ENCODE measurements at places on chromosomes 4 and X.

DNA sequence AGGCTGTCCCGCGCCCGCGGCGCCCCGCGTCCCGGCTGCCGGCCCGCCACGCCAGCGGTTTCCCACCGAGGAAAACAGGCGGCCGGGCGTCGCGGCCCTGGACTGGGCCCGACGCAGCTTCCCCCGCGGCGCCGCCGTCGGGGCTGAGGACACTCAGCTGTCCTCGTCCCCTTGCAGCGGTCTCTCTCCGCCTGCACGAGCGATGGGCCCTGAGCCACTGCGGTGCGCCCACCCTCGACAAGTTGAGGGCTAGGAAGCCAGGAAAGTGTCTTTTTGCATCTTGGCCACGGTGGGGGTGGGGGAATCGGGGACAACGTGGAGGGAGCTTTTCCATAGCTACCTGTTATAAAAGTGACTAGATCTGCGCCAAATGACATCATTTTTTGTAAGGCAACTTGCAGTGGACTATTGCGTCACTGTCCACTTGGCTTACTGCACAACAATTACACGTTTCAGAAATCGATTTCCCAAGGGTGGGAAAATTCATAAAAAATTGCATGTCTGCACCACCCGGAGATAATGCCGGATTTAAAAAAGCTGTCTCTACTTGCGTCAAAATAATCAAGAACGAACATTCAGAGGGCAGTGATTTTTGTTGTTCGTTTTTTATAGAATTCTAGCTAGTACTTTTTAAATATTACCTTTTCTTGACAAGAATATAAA lies 1.1 kb downstream of the KLHL15 start:
- no peak for DNase-seq

DNA sequence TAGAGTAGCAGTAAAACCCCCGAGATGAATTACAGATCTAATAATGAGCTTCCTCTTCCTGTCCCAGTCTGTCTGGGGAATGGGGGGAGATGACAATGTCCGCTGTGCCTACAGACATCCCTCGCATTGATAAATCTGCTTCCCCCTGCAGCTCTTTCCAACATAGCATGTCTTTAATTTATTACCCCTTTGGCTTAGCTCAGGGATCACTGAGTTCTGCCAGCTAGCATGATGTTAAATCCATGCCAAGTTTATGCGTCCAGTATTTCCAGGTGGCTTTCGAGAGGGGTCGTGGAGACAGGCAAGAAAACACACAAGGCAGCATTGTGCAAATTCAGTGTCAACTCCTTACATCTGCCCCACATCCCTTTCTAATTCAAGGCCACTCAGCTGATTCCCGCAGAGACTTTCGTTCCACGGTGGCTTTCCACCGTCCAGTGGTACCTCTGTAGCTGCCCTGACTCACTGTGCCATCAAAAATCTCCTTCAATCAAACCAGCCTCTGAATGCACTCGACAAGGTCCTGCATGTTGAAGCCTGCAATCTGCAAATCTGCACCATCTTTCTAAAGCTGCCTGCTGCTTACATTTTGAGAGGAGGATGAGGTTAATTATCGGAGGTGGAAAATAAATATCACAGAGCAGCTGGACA lies 75.1 kb downstream of the MXRA5 start:
- DNase-seq, result no peak

DNA sequence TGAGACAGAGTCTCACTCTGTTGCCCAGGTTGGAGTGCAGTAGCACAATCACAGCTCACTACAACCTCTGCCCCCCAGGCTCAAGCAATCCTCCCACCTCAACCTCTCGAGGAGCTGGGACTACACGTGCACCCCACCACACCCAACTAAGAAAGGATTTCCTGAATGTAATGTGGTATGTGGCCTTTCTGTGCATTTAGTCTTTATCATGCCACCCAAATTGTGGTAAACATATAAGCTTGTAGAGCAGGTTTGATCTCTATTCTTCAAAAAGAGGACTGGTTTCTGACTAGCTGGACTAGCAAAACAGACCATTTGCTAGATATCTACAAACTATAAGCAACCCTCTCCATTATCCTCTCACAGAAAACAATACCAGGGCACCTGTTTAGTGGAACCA lies 33.6 kb downstream of the ELOVL6 start:
- no peak for DNase-seq

- DNase-seq, result no peak
These were observed 1532.4 kb upstream of the TENM3 start for GRCh38 chr4:180710628-180711337.

- DNase-seq, result no peak
These were observed 13.3 kb downstream of the SHOX start for GRCh38 chrX:643911-644303.

DNA sequence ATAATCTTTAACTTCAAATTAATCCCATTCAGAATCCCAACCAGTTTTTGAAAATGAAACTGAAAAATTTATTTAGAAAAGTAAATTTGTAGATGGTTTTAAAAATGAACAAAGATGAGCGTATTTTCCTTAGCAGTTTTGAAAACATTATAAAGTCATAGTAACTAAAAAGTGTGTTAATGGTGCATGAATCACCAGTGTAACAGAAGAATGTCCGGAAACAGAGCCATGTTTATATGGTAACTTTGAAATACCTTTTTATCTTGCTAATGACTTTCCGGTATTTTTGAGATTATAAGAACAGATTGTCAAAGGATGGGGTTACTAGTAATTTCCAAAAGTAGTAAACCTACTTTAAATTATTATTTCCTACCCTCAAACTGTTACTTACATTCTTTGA lies 145.9 kb downstream of the IRS4 start:
- no peak for DNase-seq
